Right forelimb (tissue), 1 donor: ENCODE measurements at places on chromosomes 1 and 21.

DNA sequence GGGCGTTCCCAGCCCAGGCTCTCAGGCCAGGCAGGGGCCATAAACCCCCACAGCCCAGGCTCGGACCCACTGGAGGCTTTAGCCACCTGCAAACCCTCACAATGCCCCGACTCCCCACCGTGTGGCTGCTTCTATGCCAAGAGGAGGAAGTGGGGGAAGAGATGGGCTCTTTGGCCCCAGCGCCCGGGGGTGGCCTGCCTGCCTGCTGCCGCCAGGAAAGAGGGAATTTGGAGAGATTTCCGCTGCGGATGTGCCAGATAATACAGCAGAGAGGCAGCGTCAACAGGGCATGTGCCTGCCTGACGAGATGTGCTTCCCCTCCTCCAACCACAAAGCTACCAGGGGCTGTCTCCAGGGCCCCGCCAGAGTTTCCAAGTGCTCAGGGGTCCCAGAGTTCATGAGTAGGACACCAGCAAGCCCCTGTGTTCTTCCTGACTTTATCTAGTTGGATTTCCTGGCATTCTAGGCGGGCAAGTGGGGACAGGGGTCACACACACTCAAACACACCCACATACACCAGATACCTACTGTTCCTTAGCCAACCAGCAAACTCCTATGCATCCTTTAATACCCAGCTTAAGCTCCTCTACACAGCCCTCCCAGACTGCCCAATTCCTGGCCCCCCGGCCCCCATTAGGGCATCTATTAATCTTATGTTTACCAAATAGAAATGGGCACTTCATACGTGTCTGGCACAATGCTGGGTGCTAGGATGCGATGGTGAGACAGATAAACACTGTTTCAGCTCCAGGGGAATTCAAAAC lies 14.1 kb downstream of the EPHA2 start:
- no peak for DNase-seq

DNA sequence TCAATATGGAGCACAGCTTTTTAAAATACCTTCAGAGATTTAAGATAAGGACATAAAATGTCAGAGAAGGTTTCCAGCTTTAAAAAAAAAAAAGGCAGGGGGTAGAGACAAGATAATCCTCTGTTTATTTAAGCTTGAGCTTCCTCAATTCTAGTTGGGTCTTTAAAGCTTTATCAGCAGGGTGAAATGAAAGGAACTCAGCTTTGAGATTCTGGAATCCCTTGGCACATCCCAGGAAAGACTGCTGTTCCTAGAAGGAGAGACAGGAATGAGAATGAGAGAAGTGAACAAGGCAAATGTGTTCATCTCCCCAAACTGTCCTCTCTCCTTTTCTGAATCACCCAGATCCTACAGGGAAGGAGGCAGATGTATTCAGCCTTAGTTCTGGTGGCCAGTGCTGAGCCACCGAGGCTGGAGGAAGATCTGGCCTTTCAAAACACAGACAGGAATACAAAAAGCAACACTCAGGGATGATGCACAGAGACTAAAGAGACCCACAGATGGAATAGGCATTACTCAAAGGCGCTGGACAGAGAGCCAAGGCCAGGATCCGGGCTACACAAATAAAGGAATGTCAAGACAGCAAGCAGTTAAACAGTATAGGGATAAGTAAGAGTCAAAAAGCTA lies 385.8 kb upstream of the DUSP10 start:
- no peak for DNase-seq

- DNase-seq = no peak
These were observed 14.7 kb upstream of the KCNJ15 start for GRCh38 chr21:38242061-38242460.

GRCh38 chr1:14437417-14437918 lies 161.0 kb upstream of the KAZN start:
- no peak for DNase-seq

DNA sequence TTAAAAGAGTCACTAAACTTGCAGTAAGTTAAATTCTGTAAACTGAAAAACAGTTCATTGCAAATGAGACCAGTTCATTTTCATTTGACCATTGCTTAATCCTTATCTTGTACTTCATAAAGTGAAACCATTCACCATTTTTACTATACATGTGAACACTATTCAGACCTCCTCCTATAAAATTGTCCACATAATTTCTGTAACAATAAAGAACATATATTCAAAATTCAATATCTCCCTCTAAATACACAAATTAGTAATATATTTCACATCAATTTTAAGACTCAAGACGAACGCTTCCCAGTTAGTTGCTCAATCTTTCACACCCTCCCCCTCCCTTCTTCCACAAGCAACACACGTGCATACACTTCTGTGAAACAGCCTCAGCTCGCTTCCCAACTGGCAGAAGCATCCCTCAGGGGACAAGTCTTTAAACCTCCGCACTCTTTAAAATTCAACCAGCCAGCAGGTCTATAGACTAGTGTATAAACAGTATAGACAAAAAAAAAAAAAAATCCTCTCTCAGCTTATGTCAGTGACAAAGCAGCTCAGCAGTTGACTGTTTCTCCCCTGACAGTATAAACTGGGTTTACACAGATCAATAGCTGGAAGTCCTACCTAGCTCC lies 99.6 kb downstream of the DENND1B start:
- DNase-seq = peak; percentile 38

DNA sequence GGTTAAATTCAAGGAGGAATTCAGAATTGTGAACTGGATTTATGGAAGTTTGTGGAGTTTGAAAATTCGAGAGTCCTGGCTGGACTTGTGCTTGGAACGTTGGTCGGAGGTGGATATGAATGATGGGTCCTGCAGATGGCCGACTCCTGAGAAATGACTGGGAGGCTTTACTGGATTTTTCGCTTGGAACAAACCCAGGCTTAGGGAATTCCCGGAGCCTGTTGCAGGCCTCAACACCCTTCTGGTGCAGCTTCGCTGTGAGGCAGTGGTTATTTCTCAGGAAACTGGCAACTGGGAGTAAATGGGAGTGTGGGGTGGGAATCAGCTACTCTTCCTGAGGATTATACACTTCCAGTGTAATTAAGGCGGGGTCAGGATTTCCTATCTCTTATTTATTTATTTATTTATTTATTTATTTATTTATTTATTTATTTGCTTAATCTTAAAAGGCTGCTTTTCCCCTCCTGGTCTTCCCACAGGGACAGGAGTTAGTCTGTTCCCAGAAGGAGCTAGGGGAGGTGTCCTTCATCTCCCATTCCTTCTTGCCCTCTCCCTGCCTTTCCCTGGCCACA lies 21.1 kb downstream of the MAPKAPK2 start:
- no peak for DNase-seq

DNA sequence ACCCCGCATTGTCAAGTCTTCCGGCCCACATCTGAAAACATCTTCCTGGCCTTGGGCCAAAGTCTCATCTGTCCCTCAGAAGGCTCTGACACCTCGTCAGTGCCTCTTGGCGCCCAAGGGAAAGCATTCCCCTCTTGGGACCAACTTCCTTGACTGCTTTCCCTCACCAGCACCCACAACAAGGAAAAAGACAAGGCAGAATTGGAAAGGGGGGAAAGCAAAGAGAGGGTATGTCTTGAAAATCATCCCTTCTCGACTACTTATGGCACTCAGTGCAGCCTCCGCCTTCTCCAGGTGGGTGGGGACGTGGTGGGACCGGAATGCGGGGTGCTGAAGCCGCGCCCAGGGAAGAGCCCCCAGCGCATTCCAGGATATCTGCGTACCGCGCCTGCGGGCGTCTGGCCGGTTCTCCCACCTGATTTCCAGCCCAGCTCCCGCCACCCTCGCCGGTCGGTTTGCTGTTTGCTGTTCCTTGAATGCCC lies 554 bp upstream of the SLC39A1 start:
- DNase-seq = peak; percentile 68

DNA sequence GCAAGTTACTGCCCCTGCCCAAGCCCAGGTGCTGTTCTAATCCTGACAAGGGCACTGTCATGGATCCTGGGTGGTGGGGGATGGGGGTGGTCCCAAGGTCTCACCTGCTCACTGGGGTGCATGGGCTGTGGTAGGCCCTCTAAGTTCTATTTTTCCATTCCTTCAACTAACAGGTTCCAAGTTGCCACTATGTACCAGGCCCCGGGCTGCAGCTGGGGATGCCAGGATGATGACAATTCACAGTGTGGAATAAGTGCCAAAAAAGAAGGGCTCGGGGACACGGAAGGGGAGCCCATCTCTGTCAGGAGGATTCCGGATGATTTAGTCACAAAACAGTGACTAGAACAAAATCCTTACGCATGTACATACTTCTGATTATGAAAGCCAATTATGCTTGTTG lies 76.0 kb downstream of the STUM start:
- DNase-seq = no peak

DNA sequence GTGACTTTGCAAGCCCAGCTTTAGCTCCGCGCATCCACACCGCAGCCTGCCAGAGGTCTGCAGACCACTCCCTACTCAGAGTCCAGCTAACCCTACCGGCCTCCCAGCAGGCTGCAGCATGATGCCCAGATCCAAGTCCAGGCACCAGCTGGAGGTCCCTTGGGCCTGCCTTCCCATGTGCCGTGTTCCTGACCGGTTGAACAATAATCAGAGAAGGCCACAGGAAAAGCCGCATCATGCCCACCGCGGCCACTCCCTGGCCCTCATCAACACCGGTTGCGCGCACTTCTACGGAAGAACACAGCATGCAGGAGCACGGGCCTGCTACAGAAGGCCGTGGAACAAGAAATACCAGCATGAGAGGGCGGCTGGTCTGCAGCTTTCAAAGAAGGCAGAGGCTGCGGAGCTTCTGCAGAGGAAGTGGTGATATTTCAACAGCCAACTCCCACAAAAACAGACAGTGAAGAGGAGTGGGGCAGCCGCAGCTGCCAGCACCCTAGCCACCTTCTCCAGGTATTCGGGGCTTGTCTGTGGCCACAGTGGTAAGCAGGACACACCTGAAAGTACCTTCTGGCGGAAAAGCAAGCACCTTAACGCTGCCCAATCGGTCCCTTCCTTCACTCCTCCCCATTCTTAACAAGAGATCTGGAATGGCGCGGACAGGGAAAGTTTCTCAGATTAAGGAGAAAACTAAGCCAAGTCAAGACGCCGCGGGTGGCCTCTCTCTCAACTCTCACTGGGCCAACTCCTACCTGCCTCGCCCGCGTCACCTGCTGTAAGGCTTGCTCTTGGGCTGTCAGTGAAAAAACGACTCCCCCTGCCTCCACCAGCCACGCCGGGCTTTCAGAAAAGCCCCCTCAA lies 1.5 kb downstream of the PGBD5 start:
- DNase-seq = no peak

GRCh38 chr1:222656391-222657155 lies 38.7 kb downstream of the MIA3 start:
- no peak for DNase-seq

GRCh38 chr1:62071695-62072094 lies 123.0 kb upstream of the L1TD1 start:
- no peak for DNase-seq

- DNase-seq = no peak
These were observed 90.6 kb upstream of the POU3F1 start for GRCh38 chr1:38137164-38137563.

GRCh38 chr1:236416165-236416564 lies 22.1 kb downstream of the EDARADD start:
- no peak for DNase-seq

GRCh38 chr1:182664296-182664695 lies 20.1 kb downstream of the RGS8 start:
- no peak for DNase-seq

- no peak for DNase-seq
These were observed 12.8 kb upstream of the ECE1 start for GRCh38 chr1:21302747-21303715.

GRCh38 chr1:154943649-154944400 lies 7.3 kb upstream of the PMVK start:
- DNase-seq = no peak

DNA sequence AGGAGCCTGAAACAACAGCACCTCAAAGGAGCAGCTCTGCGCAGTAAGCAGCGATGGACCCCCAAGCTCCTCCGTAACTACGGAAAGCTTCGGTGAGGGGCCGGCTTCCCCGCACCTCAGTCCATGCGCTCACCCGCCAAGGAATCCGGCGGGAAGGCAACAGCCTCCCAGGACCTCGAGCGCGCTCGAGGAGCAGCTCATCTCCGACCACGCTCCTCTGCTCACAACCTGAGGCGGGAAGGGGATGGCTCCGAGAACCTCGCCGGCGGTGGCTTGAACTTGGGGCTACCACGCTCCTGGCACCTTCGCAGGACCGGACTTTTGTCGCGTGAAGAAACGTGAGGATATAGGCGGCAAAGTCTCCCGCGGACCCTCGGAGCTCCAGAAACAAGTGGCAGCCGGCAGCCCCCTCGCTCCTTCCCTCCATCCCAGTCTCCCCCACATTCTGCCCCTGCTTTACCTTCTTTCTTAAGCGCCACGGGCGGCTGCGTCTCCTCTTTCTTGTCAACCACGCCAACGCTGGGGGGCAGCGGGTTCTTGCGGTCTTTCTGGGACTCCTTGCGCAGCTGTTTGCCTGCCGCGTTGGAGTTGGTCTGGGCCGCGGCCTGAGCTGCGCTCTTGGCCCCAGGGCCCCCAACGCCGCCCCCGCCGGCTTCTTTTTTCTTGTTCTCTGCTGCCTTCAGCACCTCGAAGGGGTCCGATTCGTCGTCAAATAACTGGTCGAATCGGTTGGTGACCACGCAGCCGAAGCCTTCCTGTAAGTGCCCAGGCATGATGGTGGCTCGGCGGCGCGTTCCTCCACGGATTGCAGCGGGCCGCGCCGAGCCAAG lies 459 bp downstream of the SERBP1 start:
- peak; percentile 66 for DNase-seq

- no peak for DNase-seq
These were observed 118.0 kb downstream of the IER5 start for GRCh38 chr1:181206513-181206912.

GRCh38 chr1:992362-992761 lies 7.5 kb downstream of the HES4 start:
- DNase-seq = no peak

DNA sequence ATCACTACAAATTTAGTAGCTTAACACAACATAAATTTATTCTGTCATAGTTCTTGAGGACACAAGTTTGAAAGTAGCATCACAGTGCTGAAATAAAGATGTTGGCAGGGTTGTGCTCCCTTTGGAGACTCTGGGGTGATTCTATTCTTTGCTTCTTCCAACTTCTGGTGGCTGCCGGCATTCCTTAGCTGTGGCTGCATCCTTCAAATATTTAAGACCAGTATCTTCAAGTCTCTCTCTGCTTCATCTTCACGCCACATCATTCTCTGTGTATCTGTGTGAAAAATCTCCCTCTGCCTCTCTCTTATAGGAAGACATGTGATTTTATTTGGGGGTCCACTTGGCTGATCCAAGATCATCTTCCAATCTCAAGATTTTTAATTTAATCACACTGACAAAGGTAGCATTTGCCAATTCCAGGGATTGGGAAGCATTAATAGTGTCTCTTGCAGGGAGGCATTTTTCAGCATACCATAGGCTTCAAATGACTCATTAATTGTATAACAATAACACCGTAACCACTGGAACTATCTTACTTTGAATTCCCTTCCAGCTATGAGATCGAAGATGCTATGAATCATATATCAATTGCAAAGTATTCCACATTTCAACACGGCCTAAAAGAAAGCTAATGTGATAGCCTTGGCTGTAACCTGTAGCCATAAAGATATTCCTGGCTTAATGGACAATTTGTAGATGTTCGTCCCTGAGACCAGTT lies 74.6 kb downstream of the DPT start:
- DNase-seq = no peak

- no peak for DNase-seq
These were observed 41.3 kb upstream of the OSBPL9 start for GRCh38 chr1:51575406-51576084.
